ENCODE measurements at places on chromosomes 2 and 18. TPM values are rescaled to one million over a fixed set of nuclear protein-coding genes. Genes with fewer than 3 reads are reported as not detected.

Gene PEX13
- total RNA-seq, result 18.1 TPM

Gene NR4A2
- total RNA-seq, result 316 TPM

Gene TXNDC2
- not detected for total RNA-seq

Gene ESCO1
- total RNA-seq, result 43.4 TPM

Gene PROC
- not detected for total RNA-seq

Gene GPR35
- total RNA-seq, result 10.6 TPM

Gene FOXI3
- total RNA-seq, result not detected

Gene SERPINB8
- 12.8 TPM for total RNA-seq

Gene ATOH8
- total RNA-seq, result not detected

Gene UGT1A4
- not detected for total RNA-seq

Gene CCDC138
- 5.6 TPM for total RNA-seq

Gene ANKRD30BL
- total RNA-seq, result not detected

Gene ALPP
- total RNA-seq, result not detected

Gene ASB18
- total RNA-seq, result not detected

Gene UPP2
- not detected for total RNA-seq

Gene RNF138
- total RNA-seq, result 76.6 TPM

Gene HOXD1
- not detected for total RNA-seq

Gene ABCG5
- not detected for total RNA-seq

Gene FKBP1B
- 3.3 TPM for total RNA-seq

Gene ERICH2
- not detected for total RNA-seq

Gene SERPINB13
- not detected for total RNA-seq

Gene SNX17
- total RNA-seq, result 107 TPM

Gene ACVR1C
- 0.05 TPM for total RNA-seq

Gene CLHC1
- 14.9 TPM for total RNA-seq

Gene SLC19A3
- total RNA-seq, result not detected

Gene CDH19
- total RNA-seq, result not detected

Gene OSGEPL1
- 10.2 TPM for total RNA-seq

Gene NAB1
- 42.0 TPM for total RNA-seq

Gene LYG2
- not detected for total RNA-seq

Gene EPHA4
- 48.6 TPM for total RNA-seq

Gene PARD3B
- 0.13 TPM for total RNA-seq

Gene CDKL4
- not detected for total RNA-seq

Gene DNER
- not detected for total RNA-seq

Gene C2orf49
- total RNA-seq, result 23.5 TPM

Gene FLACC1
- 6.8 TPM for total RNA-seq

Gene PAIP2B
- 3.4 TPM for total RNA-seq

Gene INHBB
- not detected for total RNA-seq

Gene CROCC2
- not detected for total RNA-seq

Gene RBMS1
- 111 TPM for total RNA-seq

Gene FAM110C
- 3.6 TPM for total RNA-seq

Gene CPO
- not detected for total RNA-seq

Gene RAD51AP2
- not detected for total RNA-seq

Measured in natural killer cell (primary cell).